Hepatocyte (in vitro differentiated cells): ENCODE measurements at places on chromosomes 7 and 10.
A peak's percentile ranks its signal among the peaks of the same experiment; 100 is the strongest.

GRCh38 chr7:116327752-116328151, 117.4 kb downstream of the TES start:
- no peak for DNase-seq

DNA sequence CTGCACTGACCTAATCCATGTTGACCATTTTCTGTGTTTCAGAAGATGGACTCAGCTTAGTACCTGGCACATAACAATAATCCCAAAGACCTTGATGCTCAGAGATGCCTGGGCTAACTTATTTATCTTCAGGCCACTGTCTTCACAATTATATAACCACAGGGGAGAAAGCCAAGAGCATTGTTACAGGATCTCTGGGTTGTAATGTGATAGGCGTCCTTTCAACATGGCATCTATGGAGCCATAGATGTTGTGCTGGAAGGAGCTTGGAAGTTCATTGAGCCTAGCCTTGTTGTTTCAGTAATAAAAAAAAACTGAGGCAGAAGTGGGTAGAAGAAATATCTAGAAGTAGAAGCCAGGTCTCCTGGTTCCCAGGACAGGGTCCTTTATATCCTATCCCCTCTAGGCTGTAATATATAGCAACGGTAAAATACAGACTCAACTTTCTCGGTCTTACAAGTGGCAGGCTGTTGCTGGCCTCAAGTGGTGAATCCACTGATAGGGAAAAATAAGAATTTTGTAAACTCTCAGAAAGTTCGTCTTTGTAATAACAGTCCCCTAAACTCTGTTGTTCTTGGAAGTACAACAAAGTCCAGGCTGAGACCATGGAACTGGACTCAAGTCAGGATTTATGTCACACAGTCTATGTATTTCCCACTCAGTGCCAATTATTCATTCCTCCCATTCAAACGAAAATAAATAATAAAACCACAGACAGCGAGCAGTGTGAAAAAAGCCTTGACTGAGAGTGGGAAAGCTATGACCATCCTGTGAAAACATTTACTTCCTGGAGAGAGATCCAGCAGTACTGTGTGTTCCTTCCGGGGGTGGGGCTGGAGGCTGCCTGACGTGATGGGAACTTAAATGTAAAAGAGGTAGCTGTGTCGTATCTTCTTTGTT, 277.6 kb downstream of the REEP3 start:
- peak; percentile 58 for DNase-seq

DNA sequence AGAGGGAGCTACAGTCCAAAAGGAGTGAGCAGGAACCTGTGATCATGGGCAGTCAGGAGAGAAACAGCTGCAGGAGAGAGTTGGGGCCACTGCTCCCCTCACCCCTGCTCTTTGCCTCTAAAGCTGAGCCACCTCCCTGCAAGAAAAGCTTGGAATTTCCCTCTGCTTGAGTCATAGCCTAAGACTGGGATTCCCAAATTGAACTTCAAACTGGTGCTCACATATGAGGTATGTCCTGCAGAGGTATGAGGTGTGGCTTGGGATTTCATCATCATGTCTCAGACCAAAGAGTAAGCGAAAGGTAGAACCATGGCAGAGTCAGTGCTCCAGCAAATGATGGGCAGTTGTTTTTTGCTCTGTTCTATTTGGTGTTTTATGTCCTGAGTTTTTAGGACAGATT, 237.1 kb upstream of the NRP1 start:
- peak; percentile 25 for DNase-seq

- no peak for DNase-seq
Observed at GRCh38 chr10:13668126-13668525, 81.4 kb downstream of the PRPF18 start.

DNA sequence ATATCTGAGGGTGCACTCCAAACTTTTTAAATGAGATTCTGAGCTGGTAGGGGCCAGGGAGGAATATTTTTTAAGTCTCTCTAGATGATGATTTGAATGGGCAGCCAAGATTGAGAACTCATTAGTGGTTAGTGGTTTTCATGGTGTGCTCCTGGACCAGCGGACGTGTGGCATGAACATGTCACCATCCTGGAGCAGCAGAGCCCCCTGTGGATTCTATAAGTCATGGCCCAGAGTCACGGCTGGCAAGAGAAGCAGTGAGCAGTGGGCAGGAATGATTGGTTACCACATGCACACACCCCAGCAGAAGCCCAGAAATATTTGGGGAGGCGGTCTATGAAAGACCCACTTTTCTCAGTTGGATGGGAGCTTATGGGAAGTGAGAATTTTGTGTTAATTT, 21.2 kb upstream of the UCN3 start:
- no peak for DNase-seq

DNA sequence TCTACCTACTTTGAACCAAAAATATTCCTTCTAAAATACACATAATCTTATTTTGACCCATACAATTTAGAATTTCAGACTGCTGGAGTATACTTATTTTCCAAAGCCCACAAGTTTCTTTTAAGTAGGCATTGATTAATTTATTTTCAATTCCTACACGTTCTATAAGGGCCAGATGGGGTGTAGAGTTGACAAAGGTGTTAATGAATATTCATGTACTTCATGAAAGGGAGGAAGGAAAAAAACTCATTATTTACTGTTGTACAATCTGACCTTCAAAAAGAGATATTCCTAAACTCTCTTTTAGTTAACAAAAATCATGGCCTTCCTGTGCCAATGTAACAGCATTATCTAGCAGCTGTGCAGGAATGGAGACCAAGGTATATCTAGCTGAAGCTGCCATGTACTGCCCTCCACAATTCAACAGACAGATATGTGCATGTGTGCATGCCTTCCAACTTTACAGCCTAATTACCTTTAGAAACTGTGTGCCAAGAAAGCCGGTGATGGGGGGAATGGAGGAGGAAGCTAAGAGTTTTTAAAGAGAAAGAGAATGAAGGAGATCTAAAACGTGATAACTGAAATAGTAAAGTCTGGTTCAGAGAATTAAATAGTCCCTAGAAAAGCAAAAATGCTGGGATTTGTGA, 108.9 kb downstream of the UPF2 start:
- no peak for DNase-seq

- no peak for DNase-seq
Observed at GRCh38 chr10:129090618-129091366, 376.2 kb upstream of the MGMT start.

GRCh38 chr10:44899450-44900080, 11.6 kb upstream of the TMEM72 start:
- DNase-seq: no peak

DNA sequence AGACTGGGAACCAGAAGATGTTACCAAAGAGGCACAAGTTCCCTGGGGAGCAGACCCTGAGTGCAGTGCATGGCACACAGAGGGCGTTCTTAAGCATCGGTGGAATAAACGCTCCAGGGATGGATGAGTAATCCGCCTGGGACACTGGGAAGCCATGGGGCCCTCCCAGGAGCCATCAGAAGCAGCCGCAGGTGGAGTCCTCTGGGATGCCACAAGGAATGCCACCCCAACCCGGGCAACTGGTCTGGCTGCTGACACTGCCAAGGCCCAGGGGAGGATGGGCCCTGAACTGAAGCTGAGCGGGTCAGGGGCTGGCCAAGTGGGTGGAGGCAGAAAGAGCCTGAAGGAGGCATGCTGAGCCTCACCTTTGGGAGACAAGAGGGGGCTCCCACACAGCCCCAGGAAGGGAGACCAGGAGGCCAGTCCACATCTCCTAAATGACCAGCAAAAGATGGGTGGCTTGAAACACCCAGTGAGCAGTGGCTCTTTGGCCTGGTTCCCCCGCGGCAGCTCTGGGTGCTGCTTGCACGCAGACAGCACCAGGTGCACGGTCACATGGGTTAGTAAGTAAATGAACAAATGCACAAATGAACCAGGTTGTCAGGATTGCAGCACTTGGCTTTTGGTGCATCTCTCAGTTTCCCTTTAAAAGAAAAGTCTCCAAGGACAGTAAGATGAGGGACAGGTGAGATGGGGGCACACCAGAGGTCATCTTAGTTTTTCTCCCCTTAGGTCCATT, 141.3 kb upstream of the ZMIZ1 start:
- DNase-seq: no peak

DNA sequence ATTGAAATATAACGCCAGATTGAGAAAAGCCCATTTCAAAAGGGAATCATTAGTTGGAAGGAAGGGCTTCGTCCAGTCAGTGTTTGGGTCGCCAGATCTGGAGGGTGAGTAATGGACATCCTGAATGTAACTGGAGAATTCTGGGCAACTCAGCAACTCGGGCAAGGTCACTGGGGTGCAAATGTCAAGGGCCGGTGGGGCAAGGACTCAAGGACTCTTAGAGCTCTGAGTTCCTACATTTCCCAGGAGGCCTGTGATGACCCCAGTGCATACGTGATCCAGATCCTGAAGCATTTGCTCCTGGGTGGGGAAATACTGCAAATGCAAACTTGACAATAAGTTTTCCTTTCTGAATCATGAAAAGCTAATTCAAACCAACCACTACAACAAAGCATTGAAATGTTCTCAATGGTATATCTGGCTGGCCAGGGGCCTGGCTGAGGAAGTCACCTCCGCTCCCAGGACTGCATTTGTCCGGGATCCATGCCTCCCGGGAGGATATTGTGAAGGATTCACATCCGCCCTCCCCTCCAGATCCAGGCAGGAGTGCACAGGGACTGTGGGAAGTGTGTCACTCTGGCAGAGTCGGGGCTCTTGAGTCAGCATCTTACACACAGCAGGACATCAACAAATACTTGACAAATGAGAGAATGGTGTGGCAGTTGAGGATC, 164.0 kb downstream of the FANK1 start:
- no peak for DNase-seq

GRCh38 chr7:83111391-83111790, 51.3 kb downstream of the PCLO start:
- DNase-seq: no peak

GRCh38 chr7:140013676-140014075, 49.1 kb downstream of the PARP12 start:
- no peak for DNase-seq

- no peak for DNase-seq
Observed at GRCh38 chr7:112125250-112125649, 80.9 kb downstream of the DOCK4 start.

GRCh38 chr7:3753868-3754267, 452.8 kb downstream of the SDK1 start:
- no peak for DNase-seq

GRCh38 chr10:22230158-22230833, 12.5 kb upstream of the EBLN1 start:
- DNase-seq: peak; percentile 21

DNA sequence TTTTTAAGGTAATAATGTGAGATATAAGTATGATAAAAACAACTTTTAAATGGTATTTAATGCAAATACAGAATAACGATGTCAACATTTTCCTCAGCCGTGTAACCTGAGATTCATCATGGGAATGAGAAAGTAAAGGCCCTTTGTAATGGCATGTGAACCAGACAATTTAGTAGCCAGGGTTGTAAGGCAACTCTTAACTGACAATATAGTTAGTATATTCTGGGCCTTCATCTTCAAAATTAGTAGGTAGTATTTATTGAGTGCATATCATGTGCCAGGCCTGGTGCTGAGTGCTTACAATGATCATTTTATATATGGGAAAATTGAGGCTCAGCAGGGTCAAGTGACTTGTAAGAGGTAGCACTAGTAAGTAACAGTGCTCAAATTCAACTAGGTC, 10.6 kb downstream of the LSM8 start:
- DNase-seq: no peak
